Left colon (tissue), 2 donors: ENCODE measurements at places on chromosomes 2 and 18. TPM values are rescaled to one million over a fixed set of nuclear protein-coding genes. Genes with fewer than 3 reads are reported as not detected.

FOXD4L1 gene
- 0.27 TPM for total RNA-seq

CFC1 gene
- 0.73 TPM for total RNA-seq

DCC gene
- 0.18 TPM for total RNA-seq

C2orf78 gene
- total RNA-seq: not detected

DNAJC5G gene
- not detected for total RNA-seq

CRYGC gene
- total RNA-seq: not detected

TRIM43 gene
- not detected for total RNA-seq

ANXA4 gene
- 271 TPM for total RNA-seq

SAG gene
- not detected for total RNA-seq

CD302 gene
- total RNA-seq: 18.3 TPM

CNRIP1 gene
- total RNA-seq: 8.0 TPM

COL3A1 gene
- total RNA-seq: 154 TPM

TMEFF2 gene
- total RNA-seq: 0.50 TPM

CCDC74B gene
- 0.49 TPM for total RNA-seq

- no peak for DNase-seq
Measured at GRCh38 chr2:40556739-40557138, 104.8 kb upstream of the SLC8A1 start.

- no peak for DNase-seq
Measured at GRCh38 chr2:69253112-69253511, 133.9 kb downstream of the GFPT1 start.

GRCh38 chr18:9684881-9685614, 23.1 kb upstream of the RAB31 start:
- DNase-seq: no peak

- no peak for DNase-seq
Measured at GRCh38 chr2:162416446-162416845, 72.5 kb downstream of the GCA start.

DNA sequence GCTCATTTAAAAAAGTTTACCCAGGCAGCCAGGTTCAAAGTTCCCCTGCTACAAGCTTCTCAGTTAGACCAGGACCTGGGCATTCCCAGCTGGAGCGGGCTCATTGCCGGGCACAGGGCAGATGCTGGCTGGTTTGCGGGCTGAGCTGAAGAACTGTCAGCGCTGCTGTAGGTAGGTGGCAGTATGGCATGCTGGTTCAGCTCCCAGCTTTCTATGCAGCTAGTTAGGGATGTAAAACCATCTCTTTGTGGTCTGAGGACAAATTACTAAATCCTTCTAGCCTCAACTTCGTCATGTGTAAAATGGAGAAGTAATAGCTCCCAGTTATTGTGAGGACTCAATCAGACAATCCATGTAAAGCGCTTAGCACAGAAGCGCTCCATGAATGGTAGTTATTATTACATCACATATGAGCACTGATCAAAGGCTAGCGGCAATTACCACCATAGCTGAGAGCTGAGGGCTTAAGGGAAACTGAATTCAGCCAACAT, 2.4 kb upstream of the LDLRAD4 start:
- peak; percentile 88 for DNase-seq

DNA sequence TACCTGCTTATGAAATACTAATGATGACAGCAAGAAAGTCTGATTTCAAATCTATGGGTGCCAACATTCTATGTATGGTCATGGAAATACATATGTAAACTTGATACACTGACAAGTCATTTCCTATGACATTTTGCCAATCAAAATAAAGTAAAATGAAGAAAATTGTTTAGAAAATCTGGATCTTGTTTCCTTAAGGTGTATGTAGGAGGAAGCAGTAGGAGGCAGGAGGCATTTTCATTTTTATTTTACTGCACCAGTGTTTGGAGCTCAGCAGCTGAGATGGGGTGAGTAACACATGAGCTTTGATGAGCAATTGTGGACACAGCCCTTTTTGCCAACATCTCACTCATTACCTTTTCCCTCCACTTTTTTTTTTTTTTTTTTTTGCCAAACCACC, 167.0 kb downstream of the AFF3 start:
- DNase-seq: no peak

- DNase-seq: peak; percentile 74
Measured at GRCh38 chr2:109644571-109645275, 30.6 kb downstream of the SOWAHC start.

DNA sequence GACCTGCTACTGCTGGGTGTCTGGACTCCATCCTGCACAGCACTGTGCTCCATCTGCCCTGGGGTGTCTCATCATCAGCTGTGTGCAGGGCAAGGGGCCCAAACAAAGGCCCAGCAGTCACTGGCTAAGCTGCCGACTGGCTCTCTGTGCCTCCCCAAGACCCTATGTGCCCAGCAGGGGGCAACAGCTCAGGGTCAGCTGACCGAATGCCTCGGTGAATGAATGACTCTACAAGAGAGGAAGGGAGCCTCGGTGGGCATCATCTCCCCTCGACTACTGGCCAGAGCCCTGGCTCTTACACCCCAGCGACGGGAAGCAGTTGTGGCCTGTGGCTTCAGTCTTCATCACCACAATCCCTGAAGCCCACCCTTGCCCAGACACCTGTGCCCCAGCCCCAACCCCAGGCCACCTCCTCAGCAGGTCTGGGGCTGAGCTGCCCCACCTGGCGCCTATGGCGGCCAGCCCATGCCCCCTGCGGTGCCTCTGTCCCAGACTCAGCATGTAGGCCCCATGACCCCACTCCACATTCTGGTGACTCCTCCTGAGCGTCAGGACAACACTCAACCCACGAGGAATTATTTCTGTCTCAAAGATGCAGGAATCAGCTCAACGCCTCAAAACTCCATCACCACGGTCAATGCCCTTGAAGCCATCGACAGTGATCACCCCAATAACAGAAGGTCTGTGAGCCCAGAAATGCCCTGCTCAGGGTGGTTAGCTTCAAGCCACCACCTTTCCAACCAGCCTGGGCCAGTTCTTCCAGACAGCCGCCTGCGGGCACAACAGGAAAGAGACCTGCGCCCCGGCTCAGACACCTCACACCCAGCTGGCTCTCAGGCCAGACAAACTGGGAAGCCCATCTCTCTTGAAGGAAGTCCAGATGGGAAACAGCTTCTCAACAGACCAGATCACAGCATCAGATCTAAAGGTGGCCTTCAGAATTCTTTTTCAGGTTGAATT, 1.6 kb upstream of the GPR17 start:
- DNase-seq: no peak

DNA sequence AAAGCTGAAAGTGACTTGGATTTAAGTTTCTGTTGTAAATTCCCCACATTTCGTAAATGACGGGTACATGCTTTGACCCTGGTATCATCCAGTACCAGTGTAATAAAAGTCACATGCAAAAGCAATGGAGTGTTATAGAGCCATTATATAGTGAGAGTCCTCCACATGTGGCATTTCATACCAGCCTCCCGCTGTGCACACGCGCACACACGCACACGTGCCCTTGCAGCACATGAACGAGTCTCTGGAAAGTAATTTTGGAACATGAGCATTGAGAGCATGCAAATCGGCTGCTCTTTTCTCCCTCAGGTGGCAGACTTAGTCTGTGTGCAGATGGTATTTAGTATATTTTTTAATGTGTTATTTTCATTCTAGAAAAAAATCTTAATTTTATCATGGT, 198.1 kb downstream of the ZNF407 start:
- DNase-seq: no peak
